ENCODE measurements at places on chromosomes 1 and 21.

DNA sequence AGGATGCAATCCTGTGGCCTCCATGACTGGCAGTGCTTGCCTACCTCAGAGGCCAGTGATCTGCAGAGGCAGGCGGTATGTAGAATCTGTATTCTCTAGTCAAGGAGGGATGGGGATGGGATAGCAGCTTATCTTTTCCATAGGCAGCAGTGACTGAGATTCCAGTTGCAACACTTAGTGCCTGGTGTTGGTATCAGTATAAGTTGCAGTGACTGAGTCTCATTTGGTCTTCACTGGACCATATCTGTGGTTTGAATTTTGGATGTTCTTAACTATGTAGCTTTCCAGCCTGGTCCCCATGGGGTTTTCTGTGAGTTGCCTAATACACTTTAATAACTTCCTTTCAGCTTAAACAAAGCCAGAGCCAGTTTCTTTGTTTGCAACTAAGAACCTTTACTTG lies 16.5 kb downstream of the DYRK1A start:
- DNase-seq: no peak

GRCh38 chr1:236489710-236490377 lies 33.9 kb upstream of the LGALS8 start:
- DNase-seq: no peak

DNA sequence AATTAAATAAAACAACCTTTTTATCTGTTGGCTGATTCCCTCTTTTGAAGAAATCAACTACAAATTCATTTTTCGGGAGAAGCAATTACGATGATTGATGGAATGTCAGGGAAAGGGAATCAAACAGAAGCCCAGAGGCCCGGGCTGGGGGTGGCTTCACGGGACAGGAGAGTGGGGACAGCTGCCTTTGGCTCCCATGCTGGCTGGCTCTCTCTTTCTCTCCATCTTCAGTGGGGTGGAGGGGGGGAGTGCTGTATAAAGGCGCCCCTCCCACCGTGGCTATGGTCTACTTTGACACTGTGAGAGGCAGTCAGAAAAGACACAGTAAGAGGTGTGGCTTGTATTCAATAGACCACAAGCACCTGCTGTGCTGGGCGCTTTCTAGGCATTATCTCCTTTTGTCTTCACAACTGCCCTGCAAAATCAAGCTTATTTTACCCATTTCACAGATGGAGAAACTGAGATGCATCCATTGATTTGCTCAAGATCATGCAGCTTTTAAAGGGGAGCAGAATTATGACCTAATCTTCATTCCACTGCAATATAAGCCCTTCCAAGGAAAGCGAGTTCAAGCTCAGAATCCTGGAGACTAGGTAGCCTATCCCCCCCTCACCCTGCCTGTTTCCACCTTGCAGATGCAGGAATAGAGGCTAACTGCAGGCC lies 92.9 kb downstream of the GRIK3 start:
- no peak for DNase-seq

DNA sequence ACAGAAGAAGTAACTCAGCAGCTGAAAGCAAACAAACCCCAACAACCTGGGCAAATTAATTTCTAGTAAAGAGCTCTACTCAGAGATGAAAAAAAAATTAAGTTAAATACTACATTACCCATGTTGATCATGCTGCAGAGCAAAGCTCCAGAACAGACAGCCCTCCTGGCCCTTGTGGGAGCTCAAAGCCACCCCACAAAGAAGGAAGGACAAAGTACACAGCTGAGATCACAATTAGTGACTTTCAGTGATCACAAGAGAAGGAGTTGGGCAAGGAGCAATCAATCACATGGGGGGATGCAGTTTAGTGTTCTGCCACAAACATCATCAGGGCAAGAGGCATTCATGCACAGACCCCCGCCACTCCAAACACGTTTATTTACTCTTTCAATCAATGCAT lies 114.2 kb downstream of the DAB1 start:
- no peak for DNase-seq

DNA sequence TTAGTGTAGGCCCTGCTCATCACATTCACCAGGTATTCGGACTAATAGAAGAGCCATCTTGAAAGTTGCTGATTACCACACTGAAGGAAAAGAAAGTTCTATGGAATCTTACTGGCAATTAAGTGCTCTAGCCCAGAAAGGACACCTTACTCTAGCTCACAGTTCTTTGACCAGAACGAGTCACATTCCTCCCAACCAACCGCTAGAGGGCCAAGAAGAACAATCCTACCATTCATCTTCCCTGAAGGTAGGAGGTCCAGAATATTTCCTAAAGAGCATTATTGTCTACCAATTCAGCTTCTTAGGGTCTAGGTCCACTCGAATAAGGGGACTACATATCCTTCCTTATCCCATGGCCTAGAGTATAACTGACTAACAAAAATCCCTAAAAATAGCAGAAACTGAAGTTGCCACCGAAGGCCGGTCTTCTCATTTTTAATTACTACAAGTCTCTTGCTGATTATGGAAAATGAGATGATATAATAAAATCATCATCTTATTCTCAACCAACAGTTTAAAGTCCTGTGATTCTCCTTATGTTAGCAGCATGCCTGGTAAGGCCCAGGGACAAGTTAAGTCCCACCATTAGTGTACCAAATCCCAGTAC lies 2.7 kb upstream of the FMO1 start:
- no peak for DNase-seq

GRCh38 chr1:244712669-244713068 lies 59.7 kb downstream of the DESI2 start:
- DNase-seq: no peak

GRCh38 chr1:94793296-94793656 lies 26.9 kb upstream of the SLC44A3 start:
- DNase-seq: no peak

DNA sequence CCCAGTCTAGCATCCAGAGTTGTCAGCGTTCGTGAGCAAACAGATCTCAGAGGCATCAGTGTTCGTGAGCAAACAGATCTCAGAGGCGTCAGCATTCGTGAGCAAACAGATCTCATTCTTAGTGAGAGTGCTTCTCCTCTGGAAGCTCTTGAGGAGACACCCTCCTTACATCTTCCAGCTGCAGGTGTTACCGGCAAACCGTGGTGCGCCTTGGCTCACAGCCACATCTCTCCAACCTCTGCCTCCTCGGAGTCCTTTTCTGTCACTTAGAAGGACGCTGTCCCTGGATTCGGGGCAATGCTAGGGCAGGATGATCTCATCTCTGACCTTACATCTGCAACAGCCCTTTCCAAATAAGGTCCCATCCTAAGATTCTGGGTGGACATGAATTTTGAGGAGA lies 14.6 kb upstream of the UMODL1 start:
- DNase-seq: no peak

- DNase-seq: no peak
Observed at GRCh38 chr1:37362594-37363385, 111.6 kb upstream of the ZC3H12A start.

DNA sequence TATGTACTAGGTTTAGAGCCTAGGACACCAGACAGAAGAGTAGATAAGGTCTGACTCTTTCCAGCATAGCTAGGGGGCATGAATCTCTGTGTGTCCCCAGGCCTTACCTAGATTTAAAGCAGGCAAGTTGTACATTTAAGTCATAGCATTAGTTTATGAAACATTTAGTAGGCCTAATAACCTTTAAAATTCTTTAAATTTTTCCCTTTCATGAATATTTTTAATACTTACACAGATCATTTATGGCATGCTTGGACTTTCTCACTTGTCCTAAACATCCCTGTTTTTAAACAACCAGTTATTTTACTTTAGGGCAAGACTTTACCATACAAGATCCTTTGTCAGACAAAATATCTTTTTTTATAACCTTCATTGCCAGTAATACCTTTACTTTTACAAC lies 258.4 kb upstream of the ZRANB2 start:
- DNase-seq: no peak

DNA sequence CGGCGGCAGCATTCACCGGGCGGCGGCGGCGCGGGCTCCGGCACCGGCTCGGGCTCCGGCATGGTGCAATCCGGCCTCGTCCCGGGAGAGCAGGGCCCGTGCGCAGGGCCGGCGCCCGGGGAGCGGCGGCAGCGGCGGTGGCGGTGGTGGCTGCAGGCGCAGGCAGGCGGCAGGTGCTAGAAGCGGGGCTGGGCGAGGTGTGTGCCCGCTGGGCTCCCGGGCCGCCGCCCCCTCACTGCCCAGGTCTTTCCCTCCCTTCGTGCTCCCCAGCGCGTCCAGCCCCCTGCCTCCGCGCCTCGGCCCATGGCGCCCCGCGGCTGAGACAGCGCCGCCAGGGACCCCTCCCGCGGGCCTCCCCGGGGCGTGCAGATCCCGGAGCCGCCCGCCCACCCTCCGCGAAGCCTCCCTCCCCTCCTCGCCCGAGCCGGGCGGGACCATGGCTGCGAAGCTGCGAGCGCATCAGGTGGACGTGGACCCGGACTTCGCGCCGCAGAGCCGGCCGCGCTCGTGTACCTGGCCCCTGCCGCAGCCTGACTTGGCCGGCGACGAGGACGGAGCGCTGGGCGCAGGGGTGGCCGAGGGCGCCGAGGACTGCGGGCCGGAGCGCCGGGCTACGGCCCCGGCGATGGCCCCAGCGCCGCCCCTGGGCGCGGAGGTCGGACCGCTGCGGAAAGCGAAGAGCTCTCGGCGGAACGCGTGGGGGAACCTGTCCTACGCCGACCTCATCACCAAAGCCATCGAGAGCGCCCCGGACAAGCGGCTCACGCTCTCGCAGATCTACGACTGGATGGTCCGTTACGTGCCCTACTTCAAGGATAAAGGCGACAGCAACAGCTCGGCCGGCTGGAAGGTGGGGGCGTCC lies 492 bp downstream of the FOXO6 start:
- no peak for DNase-seq

- no peak for DNase-seq
Observed at GRCh38 chr1:232695621-232696385, 65.9 kb upstream of the SIPA1L2 start.

DNA sequence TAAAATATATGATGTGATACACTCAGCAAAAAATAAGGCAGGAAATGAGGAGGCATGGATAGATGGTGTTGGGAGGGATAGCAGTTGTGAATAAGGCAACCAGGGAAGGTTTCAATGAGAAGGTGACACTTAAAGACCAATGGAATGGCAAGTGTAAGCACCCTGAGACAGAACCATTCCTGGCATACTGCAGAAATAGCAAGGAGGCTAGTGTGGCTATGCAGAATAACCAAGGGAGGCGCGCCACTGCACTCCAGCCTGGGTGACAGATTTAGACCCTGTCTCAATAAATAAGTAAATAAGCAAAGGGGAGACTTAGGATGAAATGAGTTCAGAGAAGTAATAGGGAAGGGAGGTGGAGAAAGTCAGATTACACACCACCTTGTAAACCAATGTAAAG lies 113.9 kb downstream of the TOMM20 start:
- DNase-seq: no peak

DNA sequence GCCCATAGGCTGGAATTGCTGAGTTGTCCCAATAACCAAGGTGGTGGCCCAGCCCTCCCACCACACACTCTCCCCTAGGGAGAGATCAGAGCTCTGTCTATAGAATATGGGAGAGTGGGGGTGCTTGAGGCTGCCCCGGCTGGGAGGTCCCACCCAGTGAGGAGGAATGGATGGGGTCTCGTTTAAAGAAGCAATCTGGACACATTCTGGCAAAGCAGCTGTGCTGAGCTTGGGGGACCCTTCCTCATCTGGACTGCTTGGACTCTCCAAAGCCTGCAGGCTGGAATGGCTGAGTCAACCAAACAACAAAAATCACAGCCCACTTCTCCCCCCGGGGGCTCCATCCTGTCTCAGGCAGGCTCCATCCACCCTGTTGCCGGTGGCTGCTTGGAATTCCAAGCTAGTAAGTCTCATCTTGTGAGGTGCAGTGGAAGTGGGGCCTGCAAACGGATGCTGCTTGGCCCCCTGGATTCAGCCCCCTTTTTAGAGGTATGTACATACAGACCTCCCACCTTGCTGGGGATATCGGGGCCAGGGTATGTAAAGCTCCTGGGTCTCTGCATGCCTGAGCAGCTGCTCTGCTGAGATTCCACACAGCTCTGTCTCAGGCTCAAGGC lies 67.1 kb upstream of the FAM78B start:
- DNase-seq: no peak

DNA sequence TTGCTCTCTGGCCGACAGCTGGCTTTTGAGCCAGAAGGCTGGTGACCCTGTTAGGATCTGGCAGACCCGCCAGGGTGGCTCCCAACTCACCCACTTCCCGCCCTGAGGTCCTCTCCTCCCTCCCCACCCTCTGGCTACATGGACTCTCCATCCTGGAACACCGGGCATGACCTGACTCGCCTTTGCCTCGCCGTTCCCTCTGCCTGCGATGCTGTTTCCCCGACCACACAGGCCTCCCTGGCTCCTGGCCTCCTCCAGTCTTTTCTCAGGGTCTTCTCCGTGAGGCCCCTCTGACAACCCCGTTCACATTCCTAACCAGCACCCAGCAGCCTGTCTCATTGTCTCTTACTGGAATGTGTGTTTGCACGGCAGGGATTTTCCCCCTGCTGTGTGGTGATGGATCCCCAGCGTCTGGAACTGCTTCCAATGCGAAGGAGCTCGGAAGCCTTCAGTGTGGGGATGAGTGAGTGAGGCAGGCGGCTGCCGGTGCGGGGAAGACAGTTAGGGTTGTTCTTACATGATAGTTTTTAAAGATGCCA lies 46.0 kb upstream of the POFUT2 start:
- DNase-seq: no peak

DNA sequence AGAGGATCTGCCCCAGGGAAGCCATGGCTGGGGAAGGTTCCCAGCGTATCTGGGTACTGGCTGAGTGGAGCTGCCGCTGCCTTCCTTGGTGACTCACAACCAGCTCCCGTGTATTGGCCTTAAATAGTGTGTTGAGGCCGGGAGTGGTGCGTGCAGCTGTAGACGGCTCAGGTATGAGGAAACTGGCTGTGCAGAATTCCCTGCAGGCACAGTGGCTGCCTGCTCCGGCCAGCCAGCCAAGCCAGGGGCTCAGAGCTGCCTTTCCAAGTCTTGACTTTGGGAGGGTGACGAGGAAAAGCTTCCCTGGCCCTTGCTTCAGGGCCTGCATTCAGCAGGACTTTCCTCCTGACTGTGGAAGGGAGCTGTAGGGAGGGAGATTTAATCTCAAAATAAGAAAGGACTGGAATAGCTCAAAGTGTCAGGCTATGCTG lies at the start of gene VTCN1:
TSS of gene VTCN1 (minus strand) at position 97 of the 431 bp plus-strand sequence. CDS start at position 25, 72 bp downstream.
- no peak for DNase-seq

GRCh38 chr1:206089341-206089740 lies 27.8 kb downstream of the AVPR1B start:
- DNase-seq: no peak

- DNase-seq: no peak
Observed at GRCh38 chr1:5585256-5585655, 407.0 kb downstream of the NPHP4 start.

- DNase-seq: no peak
Observed at GRCh38 chr1:165884690-165885304, 57.4 kb downstream of the UCK2 start.

GRCh38 chr1:247528812-247529474 lies 7.3 kb downstream of the OR2C3 start:
- DNase-seq: no peak

GRCh38 chr1:20604678-20605077 lies 15.8 kb downstream of the CDA start:
- no peak for DNase-seq
